K562 (cell line): ENCODE measurements at places on chromosomes 5 and 9. TPM values are rescaled to one million over a fixed set of nuclear protein-coding genes. Genes with fewer than 3 reads are reported as not detected.

Gene ALDH1A1
- 24.4 and 27.0 TPM in 2 replicates for total RNA-seq

Gene AIF1L
- 1.7 and 2.0 TPM in 2 replicates for total RNA-seq

Gene OR2K2
- total RNA-seq, result not detected in 2 replicates

Gene ZNF462
- total RNA-seq, result 0.16 and 0.20 TPM in 2 replicates

Gene CLTB
- total RNA-seq, result 54.7 and 69.0 TPM in 2 replicates

Gene IGFBPL1
- not detected in 2 replicates for total RNA-seq

Gene EPB41L4B
- 0.38 and 0.63 TPM in 2 replicates for total RNA-seq

Gene THG1L
- total RNA-seq, result 21.8 and 22.4 TPM in 2 replicates

Gene ADAMTSL2
- total RNA-seq, result 0.04 TPM in 1 of 2 replicates, not detected in the other

Gene ZNF366
- total RNA-seq, result not detected in 2 replicates

Gene NEK6
- 19.0 and 19.7 TPM in 2 replicates for total RNA-seq

Gene COL27A1
- 0.07 and 0.16 TPM in 2 replicates for total RNA-seq

Gene TLR4
- 0.02 and 0.04 TPM in 2 replicates for total RNA-seq

Gene SPATA31E1
- total RNA-seq, result not detected in 2 replicates

Gene IL33
- 0.09 TPM in 1 of 2 replicates, not detected in the other for total RNA-seq

Gene MOB3B
- total RNA-seq, result 11.7 and 12.8 TPM in 2 replicates

Gene C9orf153
- not detected in 2 replicates for total RNA-seq

Gene SIT1
- total RNA-seq, result 0.16 TPM in 1 of 2 replicates, not detected in the other

Gene LHFPL2
- total RNA-seq, result 6.6 TPM in 2 replicates

Gene IFNK
- not detected in 2 replicates for total RNA-seq

Gene CEL
- total RNA-seq, result 3.0 and 4.0 TPM in 2 replicates

Gene TLE1
- 0.11 and 0.20 TPM in 2 replicates for total RNA-seq

Gene MCIDAS
- 0.94 and 1.2 TPM in 2 replicates for total RNA-seq

Gene POLR3G
- total RNA-seq, result 39.0 and 47.4 TPM in 2 replicates

Gene ARID3C
- not detected in 2 replicates for total RNA-seq

Gene TERT
- 3.3 and 3.4 TPM in 2 replicates for total RNA-seq

Gene HSD17B3
- total RNA-seq, result not detected in 2 replicates

Gene CYLC2
- not detected in 2 replicates for total RNA-seq

Gene PLAC8L1
- 0.27 TPM in 1 of 2 replicates, not detected in the other for total RNA-seq

Gene HTR4
- not detected in 2 replicates for total RNA-seq

Gene LHX2
- 0.07 TPM in 1 of 2 replicates, not detected in the other for total RNA-seq

Gene FBLL1
- not detected in 2 replicates for total RNA-seq

Gene PCDHGB1
- 0.07 and 0.29 TPM in 2 replicates for total RNA-seq
